Cerebellar cortex (tissue), 1 donor: ENCODE measurements at places on chromosomes 2 and 18.

DNA sequence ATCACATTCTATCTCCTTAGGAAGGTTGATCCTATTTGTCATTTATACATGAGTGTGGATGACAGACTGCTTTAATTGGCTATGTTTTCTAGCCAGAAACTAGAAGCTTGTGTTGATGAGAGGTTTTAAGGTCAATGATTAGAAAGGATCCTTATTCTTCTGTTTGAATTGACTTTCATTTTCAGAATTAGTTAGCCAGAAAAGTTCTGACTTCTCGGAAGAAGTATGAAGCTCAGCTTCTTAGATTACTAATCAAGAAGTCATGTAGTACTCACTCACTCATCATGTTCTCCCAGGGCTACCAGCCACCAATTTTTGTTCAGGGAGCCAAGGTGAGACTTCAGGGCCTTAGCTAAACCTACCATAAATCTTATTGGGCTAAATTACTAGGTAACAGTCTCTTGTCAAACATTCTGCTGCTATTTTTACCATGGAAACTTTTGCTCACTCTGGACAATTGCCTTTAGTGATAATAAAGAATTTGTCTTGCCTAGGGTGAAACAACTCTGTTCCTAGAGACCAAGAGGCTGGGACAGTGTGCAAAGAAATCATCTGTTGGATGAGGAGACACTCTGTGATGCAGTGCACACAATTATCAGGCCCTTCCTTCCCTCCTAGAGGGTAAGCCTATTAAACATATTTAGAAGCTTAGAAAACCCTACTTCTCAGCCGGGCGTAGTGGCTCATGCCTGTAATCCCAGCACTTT is 111.6 kb upstream of the DNMT3A start:
- DNase-seq: no peak

- no peak for DNase-seq
Measured at GRCh38 chr2:191043438-191043837, 29.5 kb upstream of the STAT1 start.

DNA sequence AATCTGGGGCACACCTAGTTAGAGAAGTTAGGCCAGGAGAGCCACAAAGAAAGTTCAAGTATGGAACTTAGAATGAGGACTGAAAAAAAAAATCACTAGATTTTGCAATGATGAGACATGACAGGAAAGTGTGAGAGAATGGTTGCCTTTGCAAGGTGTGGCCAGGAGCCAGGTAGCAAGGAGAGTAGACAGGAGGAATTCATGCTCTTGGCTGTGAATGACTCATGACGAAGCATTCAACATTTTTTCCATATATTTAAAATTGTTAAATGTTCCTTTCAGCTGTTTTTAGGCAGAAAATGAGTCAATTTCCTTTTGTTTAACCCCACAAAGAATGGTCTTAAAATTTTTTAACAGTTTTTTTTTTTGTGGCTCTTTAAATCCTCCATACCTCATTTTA is 636.9 kb downstream of the PLCL1 start:
- DNase-seq: no peak

GRCh38 chr18:39523281-39523680 is 1957.7 kb upstream of the CELF4 start:
- DNase-seq: no peak

DNA sequence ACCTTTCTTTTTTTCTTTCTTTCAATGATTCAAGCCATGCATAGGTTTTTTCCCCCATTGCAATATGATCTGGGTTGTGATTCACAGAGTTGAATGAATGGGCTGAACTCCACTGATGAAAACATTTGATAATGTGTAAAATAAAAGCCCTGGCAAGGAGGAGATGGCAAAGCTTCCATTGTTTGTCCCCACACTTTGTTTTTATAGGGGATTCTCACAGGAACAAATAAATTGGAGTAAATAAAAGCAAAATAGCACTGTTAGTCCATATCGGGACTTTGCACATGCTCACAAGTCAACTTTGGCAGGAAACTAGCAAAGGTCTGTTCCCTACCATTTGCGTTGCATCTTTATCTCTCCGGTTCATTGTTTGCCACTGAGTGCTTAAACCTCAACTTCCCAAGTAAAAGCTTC is 55.7 kb downstream of the MEIS1 start:
- DNase-seq: no peak

DNA sequence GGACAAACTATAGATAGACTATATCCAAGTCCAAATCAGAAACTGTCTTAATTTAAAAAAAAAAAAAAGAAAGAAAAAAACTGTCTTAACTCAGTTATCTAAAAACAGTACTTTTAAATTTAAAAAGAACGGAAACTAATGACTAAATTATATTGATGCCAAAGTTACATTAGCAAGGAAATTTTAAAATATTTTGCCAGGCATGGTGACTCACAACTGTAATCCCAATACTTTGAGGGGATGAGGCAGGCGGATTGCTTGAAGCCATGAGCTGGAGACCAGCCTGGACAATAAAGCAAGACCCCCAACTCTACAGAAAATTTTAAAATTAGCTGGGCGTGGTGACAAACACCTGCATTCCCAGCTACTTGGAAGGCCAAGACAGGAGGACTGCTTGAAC is 30.9 kb downstream of the MEMO1 start:
- DNase-seq: no peak
